ENCODE measurements at places on chromosomes 2 and 18.
A peak's percentile ranks its signal among the peaks of the same experiment; 100 is the strongest.

GRCh38 chr18:28582724-28583123, 405.8 kb upstream of the CDH2 start:
- DNase-seq = no peak

GRCh38 chr2:144834363-144834762, 314.4 kb upstream of the ZEB2 start:
- peak; percentile 16 for DNase-seq

DNA sequence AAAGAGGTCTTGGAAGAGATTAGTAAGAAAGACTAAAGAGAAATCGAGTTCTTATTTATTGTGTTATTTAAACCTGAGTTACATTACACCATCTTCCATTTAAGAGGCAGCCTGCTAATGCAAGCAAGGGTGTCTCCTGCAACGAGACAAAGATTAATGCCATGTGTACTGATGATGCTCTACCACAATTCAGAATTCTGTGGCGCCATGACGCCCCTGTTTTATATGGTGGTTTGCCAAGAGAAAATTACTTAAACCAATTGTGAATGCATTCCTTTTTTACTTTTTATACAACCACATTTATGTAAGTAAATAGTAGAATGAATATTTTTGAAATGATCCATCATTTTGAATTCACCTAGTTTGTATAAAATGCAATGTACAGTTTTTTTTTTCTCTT, 356.1 kb upstream of the ZEB2 start:
- no peak for DNase-seq

DNA sequence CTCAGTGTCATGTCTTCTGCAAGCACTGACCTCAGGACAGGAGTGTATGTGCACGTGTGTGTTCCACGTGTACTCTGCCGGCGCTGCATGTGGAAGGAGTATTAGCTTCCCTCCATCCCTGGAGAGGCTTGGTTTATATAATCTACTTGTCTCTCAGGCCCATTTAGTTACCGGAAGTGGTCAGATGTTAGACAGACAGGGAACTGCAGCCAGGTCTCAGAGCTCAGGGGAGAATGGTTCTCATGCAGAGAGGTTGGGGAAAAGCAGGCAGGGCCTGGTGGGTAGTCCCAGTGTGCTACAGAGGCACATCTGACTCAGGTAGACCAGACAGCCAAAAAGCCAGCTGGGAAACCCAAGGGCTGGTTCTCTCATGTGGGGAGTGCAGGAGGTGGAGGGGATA, 167.9 kb downstream of the CTIF start:
- no peak for DNase-seq

- DNase-seq = no peak
Measured at GRCh38 chr2:240432430-240432819, 3.0 kb upstream of the GPC1 start.

DNA sequence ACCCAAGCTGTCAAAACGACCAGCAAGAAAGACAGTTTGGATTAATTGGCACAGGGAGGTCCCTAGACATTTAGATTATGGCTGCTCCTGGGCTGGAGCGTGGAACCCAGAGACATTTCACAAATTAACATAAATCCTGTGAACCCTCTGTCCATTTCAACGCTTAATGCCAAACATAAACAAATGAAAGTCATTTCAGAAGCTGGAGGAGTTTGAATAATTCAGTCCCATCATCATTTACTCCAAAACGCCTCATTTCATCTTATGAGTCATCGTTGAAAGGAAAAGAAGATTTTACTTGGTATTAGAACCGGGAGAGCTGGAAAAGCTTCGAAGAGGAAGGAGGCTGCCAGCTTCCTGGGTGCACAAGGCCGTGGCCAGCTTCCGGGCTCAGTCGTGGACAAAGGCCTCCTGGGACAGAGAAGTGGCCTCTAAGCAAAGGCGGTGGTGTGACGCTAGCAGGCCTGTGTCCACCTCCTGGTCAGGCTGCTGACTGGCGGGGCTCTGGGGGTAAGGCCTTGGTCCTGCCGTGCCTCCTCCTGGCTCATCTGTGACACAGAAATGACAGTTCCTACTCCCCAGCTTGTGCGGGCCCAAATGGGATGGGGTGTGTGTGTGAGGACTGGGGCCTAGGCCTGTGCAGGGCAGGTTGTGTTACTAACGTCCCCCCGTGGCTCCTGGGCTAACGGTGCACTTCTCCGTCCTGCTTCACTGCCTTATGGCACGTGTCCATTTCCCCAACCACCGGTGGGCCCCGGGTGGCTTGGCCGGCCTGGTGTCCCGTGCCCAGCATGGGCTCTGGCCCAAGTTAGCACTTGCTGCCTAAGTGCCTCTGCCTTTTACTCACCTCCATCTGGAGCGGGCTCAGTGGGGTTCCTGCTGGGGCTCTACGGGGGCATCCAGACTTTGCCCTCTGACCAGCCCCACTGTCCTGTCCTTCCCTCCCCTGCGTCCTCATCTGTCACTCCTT, 71.6 kb downstream of the RRM2 start:
- DNase-seq = no peak

DNA sequence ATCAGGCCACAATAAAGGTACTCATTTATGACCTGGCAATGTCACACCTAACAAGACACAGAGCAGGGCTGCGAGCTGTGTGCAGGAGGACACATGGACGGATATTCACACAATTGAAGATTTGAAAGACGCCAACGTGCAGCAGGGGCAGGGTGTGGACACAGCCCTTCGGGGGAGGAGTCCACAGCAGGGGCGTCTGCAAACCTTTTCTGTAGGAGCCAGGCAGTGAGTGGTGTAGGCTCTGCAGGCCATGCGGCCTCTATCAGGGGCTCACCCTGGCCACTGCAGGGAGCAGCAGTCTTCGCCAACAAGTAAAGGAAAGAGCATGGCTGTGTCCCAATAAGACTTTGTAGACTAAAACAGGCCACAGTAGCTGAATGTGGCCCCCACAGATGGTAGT, 125.7 kb upstream of the SNTG2 start:
- no peak for DNase-seq

Measured in MCF 10A (cell line).